ENCODE measurements at places on chromosomes 1 and 21.

GRCh38 chr21:31660591-31660990 is 1.1 kb downstream of the SOD1 start:
- DNase-seq = no peak

DNA sequence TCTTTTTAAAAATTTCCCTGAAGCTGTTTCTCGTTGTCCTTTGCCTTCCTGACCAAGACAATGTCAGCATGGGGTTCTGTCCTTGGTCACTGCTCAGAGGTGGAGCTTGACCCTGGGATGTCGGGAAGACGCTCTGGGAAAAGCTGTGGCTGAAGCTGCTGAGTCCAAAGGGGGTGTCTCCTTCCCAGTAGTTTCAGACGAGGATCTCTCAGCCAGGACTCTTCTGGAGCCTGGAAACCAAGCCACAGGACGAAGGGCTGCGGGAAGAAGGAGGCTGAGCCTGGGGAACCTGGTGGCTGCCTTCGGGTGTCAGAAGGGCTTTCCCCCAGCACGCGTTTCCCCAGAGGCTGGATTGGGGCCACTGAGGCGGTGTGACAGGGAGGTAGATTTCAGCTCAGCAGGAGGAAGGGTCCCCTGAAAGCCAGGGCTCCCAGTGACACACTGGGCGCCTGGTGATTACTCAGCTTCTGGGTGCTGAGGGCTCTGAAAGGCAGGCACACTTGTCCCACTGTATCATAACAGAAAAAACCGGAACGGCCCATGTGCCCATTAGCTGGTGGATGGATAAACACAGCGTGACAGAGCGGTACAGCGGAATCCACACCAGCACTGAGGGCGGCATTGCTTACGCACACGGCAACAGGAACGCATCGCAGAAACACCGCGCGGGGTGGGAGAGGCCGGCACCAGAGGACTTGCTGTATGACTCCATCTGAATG is 5.0 kb upstream of the KRTAP12-1 start:
- DNase-seq = no peak

GRCh38 chr1:61348025-61348665 is 265.8 kb downstream of the NFIA start:
- no peak for DNase-seq

DNA sequence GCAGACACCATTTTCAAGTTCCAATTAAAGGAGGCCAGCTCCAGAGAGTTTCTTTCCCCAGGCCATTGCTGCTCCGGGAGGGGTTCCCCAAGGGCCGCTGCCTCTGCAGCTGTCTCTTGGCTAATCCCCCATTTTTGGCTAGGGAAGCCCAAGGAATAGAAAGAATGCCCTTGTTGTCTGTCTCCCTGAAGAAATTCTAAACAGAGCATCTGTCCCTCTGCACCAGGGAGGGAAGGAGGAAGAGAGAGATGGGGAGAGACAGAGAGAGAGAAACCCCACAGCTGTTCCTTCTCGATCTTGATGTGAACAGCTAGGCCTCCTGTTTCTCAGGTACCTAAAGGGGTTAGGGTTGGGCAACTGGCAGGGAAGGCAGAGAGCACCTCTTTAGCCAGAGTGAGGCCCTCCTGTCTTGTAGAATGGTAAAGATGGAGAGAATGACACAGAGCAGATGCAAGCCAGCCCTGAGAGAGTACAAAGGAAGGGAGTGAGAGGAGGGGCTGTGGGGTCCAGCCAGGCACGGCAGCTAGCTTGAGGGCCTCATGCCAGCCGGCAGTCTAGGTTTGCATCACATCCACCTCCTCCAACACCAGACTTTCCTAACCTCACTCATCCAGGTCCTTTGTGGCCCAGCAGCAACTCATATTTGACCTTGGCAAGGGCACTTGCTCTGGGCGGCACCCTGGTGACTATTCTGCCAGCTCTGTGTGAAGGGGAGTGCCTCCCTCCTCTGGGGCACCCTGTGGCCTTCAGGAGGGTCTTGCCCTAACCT is 13.1 kb downstream of the OPTC start:
- DNase-seq = no peak

GRCh38 chr21:33136847-33137502 is 67.0 kb downstream of the OLIG1 start:
- DNase-seq = no peak

- DNase-seq = peak; percentile 16
These were observed 16.9 kb downstream of the MTARC1 start for GRCh38 chr1:220803401-220804201.

GRCh38 chr21:41518757-41519156 is 10.8 kb upstream of the TMPRSS2 start:
- DNase-seq = no peak

- DNase-seq = no peak
These were observed 4.5 kb downstream of the E2F2 start for GRCh38 chr1:23526329-23527041.

DNA sequence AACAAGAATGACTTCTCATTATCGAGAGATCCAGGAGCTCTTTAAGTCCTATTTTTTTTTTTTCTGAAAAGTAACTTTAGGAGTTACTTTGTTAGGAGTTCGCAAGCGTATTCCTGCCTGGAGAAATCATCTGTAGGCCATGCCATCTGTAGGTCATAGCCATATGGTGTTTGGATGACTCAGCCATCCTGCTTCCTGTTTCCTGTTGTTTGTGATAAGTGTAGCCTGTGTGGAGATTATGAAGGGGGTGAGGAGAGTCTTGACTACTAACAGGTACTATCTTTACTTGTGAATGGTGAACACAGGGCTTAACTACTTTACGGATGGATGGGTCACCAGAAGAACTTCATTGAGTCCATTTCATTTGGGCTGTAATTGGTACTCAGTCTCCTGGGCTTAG is 327.2 kb downstream of the PTPRU start:
- no peak for DNase-seq

DNA sequence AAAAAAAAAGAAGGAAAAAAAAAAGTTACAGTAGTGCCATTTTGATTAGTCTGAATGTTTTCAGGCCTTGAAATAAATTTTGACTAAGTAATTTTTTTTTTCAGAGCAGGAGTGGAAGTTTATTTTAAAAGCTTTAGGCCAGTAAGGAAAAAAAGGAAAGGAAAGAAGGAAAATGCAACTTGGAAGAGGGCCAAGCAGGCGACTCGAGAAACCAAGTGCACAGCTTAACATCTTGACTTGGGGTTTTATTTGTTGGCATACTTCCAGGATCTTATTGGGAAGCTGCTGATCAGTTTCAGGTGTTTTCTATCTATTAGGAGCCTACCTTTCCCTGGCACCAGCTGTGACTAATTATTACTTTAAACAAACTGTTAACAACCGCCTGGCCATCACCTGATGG is 41.7 kb downstream of the ATF3 start:
- no peak for DNase-seq

DNA sequence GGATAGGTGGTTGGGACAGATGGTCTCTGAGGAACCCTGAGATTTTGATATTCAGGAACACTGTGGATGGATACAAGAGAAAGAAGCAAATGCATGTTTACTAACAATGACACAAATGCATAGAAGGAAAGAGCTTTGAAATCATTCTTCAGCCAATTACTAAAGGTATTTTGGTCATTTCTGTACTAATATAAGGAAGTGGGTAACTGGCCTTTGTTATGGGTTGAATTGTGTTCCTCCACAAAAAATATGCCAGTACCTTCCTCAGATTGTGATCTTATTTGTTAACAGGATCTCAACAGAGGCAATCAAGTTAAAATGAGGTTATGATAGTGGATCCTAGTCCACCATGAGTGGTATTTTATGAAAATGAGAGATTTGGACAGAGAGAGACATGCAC is 68.7 kb upstream of the KCNA3 start:
- DNase-seq = no peak

DNA sequence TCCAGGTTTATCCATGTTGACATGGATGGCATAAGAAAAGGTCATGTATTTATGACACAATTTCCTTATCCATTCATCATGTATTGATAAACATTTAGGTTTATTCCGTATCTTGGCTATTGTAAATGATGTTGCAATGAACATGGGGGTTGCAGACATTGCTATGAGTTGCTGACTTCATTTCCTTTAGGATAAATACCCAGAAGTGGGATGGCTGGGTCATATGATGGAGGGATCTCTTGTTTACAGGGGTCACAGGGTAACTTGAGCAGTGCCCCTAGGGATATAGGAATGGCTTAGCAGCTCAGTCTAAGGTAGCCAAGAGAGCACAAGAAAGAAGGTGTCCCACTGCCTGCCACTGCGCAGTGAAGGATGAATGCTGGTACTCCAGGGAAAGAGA is 229.6 kb upstream of the COA6 start:
- DNase-seq = no peak

DNA sequence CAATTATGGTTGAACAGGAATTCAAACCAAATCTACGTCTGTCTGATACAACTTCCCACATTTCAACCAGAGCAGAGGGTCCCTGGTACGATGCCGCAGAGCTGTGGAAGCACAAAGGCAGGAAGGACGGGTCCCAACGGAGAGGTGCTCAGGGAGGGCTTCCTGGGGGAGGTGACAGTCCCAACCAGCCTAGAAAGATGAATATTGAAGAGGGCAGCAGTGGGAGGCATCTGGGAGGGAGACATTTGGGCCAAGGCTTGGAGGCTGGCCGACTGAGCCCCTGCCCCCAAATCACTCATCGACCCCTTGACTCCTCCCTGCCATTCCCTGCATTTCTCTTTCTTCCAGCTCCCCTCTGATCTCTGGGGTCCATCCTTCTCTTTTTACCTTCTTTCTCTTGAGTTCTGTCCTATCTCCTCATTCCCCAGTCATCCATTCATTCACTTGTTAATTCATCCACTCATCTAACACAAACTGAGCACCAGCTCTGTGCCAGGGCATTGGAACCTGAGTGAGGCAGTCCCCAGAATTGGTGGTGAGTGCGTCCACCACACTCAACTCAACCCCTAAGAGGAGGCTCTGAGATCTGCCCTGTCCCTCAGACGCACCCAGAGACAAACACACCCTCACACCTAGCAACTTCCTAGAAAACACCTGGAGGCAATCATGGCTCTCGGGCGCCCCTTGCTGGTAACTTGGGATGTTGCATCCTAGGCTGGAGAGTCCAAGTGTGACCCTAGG is 13.2 kb upstream of the CELA3B start:
- DNase-seq = peak; percentile 70

DNA sequence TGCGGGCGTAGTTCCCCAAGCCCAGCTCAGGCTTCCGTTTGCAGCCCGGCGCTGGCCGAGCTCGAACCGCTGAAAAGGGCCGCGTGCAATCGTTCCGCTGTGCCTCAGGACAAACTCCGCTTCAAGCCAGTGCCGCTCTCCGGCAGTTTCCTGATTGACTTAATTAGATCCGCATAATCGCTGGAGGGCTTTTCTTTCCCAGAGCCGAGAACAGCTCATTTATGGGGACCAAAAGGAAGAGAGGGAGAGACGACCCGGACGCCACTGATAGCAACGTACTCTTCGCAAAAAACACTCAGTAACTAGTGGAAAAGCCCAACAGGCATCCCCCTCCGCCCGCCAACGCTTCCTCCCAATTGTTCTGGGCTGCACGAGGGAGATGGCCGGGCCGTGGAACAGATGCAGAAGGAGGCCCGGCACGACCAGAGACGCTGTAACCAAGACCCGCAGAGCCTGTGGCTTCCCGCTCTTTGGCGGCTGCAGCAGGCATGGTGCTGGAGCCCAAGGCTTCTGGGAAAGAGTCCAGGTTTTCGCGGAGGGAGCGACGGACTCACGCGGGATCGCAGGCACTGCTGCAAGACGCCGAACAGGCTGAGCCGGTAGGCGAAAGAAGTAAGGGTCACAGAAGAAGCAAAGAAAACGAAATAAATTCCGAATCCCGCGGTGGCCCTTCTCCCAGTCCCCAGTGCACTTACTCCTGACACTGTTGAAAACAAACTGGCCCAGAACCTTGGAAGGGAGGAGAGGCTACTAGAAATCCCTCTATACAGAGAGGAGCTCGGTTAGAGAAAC is 3.6 kb upstream of the FOXD2 start:
- no peak for DNase-seq

DNA sequence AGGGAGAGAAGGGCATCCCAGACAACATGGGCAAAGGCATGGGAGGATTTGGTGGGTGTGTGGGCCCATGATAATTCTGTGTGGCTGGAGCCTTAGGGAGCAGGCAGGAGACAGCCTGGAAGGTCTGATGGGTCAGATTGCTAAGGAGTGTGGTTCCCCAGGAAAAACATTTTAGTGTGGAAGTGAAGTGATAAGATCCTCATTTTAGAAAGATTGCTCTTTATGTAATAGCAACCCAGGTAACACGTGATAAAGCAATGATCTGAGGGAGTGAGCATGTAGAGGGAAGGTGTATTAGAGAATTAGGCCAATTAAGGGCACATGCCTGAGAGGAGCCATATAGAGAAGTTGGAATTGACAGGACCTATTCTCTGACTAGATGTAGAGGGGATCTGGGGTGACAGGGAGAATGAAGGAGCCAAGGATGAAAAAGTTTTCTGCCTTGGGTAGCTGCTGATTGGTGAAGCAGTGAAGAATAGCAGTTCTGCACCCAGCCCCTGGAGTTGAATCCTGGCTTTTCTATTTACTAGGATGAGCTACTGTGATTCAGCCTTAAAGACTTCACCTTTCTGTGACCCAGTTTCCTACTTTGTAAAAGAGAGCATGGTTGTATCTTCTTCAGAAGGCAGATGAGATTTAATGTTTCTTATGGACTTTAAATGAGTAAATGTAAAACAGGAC is 18.7 kb upstream of the SLAMF6 start:
- DNase-seq = no peak

DNA sequence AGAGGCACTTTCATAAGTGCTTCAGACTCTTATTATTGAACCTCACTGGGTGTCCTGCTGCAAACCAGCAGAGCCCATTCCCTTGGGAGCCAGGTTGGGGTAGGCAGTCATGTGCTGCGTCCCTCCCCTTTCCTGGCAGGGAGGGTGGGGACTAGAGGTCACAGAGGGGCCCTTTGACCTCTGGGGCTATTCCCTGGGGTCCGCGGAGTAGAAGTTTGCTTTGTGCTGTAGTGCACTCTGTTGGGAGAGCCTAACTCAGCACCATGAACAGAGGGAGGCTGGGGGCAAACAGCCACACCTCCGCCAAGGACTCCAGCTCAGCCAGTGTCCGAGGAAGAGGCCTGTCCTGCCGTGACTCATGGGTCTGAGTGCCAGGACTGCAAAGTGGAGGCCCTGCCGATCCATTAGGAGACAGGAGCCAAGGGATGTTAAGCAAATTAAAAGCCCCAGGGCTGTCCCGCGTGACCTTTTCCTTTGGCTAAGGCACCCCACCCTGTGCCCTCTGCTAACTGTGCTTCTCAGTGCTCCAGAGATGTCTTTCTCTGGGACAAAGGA is 3.0 kb upstream of the IGSF21 start:
- DNase-seq = no peak

DNA sequence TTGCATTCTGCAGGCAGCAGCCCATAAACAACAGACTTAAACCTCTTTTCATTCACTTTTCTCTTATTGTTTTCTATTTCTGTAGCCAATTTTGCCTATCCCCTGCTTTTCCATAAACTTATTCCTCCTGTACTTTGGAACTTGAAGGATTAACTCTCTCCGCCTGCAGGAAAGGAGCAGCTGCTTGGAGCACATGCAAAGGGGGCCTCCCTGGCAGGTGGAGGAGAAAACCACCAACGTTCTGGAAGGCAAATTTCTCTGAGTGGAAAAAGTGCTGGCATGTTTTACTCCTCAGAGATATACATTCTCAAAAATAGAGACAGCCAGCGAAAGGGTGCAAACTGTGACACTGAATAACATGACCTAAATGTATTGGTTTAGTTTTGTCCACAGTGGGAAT is 33.6 kb downstream of the RGS21 start:
- no peak for DNase-seq

- DNase-seq = peak; percentile 89
These were observed 2.6 kb downstream of the KCNA3 start for GRCh38 chr1:110672001-110672752.

GRCh38 chr1:229086091-229086490 is 184.8 kb upstream of the RAB4A start:
- no peak for DNase-seq

GRCh38 chr1:98210064-98210463 is 289.2 kb upstream of the DPYD start:
- no peak for DNase-seq

All from CD4-positive, alpha-beta memory T cell (primary cell).